Esophagus (tissue), 2 donors: ENCODE measurements at places on chromosomes 2 and 18. TPM values are rescaled to one million over a fixed set of nuclear protein-coding genes. Genes with fewer than 3 reads are reported as not detected.

Gene ACTG2
- 660 TPM for polyA plus RNA-seq

Gene ACOXL
- polyA plus RNA-seq = not detected

Gene TBR1
- 0.02 TPM for polyA plus RNA-seq

Gene COL4A3
- 0.18 TPM for polyA plus RNA-seq

Gene GMCL1
- polyA plus RNA-seq = 5.7 TPM

Gene FER1L5
- 0.20 TPM for polyA plus RNA-seq

Gene RAPGEF4
- 3.1 TPM for polyA plus RNA-seq

Gene FOXD4L1
- polyA plus RNA-seq = 0.22 TPM

Gene GKN1
- polyA plus RNA-seq = 0.25 TPM

Gene CD226
- polyA plus RNA-seq = 0.10 TPM

Gene SLC19A3
- 0.14 TPM for polyA plus RNA-seq

Gene VAMP5
- 19.5 TPM for polyA plus RNA-seq

Gene ERCC3
- 21.6 TPM for polyA plus RNA-seq

Gene LOXL3
- polyA plus RNA-seq = 0.79 TPM

Gene EHBP1
- polyA plus RNA-seq = 14.1 TPM

Gene STK17B
- polyA plus RNA-seq = 2.2 TPM

Gene TDRD15
- not detected for polyA plus RNA-seq

Gene VAMP8
- 337 TPM for polyA plus RNA-seq

Gene GRB14
- polyA plus RNA-seq = 4.0 TPM

Gene ECEL1
- polyA plus RNA-seq = 0.31 TPM

Gene ZNF521
- 1.2 TPM for polyA plus RNA-seq

Gene ACMSD
- not detected for polyA plus RNA-seq

Gene LRP2
- not detected for polyA plus RNA-seq

Gene PELI1
- 31.7 TPM for polyA plus RNA-seq

Gene SKA1
- polyA plus RNA-seq = 2.4 TPM

Gene PSMA8
- polyA plus RNA-seq = 0.04 TPM

Gene AGXT
- not detected for polyA plus RNA-seq

Gene LHCGR
- 1.1 TPM for polyA plus RNA-seq

Gene LAMA1
- polyA plus RNA-seq = 0.27 TPM

Gene ADGRF3
- polyA plus RNA-seq = 0.12 TPM

Gene SERPINB11
- 6.4 TPM for polyA plus RNA-seq

Gene UXS1
- polyA plus RNA-seq = 12.0 TPM

Gene UGT1A4
- 0.69 TPM for polyA plus RNA-seq

Gene POTEE
- polyA plus RNA-seq = not detected

Gene NCKAP1
- 82.0 TPM for polyA plus RNA-seq

Gene CDH20
- polyA plus RNA-seq = 0.21 TPM

Gene OTOF
- 0.20 TPM for polyA plus RNA-seq

Gene ABHD1
- 0.31 TPM for polyA plus RNA-seq

Gene COL4A4
- 0.16 TPM for polyA plus RNA-seq

Gene HOXD8
- polyA plus RNA-seq = 1.3 TPM

Gene FAM117B
- polyA plus RNA-seq = 2.2 TPM

Gene MBD1
- 32.5 TPM for polyA plus RNA-seq

Gene ACKR3
- polyA plus RNA-seq = 7.3 TPM
